ENCODE measurements at places on chromosomes 6 and 20. TPM values are rescaled to one million over a fixed set of nuclear protein-coding genes. Genes with fewer than 3 reads are reported as not detected.

The TRIM40 gene
- total RNA-seq, result not detected

The MTFR2 gene
- total RNA-seq, result 2.0 TPM

The TGM3 gene
- 0.05 TPM for total RNA-seq

DNA sequence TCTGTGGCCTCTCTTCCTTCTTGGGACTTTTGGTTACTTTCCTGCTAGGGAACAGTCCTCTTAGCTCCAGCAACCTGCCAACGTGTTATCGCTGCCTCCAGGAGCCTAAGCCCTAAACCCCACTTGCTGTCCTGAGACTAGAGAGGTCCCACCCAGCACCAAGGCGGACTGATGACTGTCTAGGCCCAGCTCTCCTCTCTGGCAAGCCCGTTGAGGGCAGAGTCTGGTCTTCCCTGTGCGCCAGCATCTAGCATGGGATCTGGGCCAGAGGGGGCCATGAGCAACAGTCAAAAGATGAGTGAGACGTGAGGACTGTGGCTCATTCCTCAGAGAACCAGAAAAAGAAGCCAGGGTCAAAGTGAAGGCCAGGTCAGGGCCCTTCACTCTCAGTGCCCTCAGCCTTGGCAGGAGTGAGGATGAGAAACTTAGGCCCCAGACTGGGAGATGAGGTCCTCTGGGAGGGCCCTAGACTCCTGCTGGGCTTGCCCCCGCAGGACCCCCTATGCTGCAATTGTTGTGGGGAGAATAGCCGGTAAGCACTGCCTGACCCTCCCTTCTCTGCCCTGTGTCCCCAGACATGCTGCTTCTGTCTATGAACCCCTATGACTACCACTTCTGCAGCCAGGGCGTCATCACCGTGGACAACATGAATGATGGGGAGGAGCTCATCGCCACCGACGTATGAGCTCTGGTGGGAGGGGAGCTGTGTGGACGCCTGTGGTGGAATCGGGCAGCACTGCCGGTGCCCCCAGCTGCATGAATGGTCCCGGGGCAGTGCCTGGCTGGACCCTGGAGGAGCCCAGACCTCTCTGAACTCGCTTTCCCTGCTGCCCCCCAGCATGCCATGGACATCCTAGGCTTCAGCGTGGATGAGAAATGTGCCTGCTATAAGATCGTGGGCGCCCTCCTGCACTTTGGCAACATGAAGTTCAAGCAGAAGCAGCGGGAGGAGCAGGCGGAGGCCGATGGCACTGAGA lies 30.9 kb downstream of the MYH7B start:
- ATAC-seq, result no peak

The CDC5L gene
- total RNA-seq, result 27.6 TPM

The STMND1 gene
- not detected for total RNA-seq

DNA sequence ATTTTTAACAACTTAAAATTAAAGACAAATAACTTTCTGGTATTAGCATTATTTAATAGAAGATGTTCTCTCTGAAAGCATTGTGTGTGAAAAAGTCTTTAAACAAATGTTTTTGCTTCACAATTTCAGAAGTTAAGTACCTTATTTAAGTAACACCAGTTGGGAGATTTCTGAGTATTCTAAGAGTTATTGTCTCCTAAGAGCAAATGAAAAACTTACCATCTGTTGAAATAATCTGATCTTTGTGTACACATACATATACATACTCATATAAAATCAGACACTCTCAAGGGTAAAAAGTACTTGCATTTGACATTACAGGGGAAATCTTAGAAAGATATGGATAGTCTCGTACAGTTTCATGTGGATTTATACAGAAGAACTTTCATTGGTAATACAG lies 2.4 kb downstream of the BTBD3 start:
- no peak for ATAC-seq

The ENPP1 gene
- total RNA-seq, result 2.4 TPM

The GSTA3 gene
- total RNA-seq, result not detected

GRCh38 chr6:128464790-128465189 lies 55.6 kb downstream of the PTPRK start:
- no peak for ATAC-seq

DNA sequence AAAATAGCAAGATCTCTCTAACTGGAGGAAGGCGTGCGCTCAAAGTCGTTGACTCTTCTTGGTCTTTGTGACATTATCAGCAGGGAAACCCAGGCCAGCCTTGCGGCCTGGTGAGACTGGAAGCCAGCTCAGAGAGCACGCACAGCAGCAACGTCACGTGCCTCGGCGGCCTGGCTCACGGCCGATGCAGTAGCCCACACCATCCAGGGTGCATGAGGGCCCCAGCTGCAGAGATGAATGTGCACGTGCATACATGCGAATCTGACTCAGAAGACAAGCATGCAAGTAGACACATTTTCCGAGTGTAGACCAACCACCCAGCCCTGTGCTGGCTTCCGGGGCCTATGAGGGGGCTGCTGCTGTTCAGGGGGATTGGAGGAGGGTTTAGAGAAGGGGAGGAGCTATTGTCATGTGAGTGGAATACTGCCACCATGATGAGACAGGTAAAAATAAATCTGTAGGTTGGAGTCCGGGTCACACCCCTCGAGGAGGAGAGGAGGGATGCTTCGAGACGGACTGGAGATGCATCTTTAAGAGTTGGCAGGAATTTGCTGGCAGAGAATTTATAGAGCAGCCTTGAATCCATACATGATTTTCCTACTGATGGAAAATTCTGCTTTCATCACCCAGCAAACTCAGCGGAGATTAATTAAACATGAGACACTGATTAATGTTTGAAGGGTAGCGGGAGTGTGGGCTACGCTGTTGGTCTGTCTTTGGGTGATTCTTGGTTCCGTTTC lies 388.2 kb downstream of the CDH4 start:
- peak; percentile 16 for ATAC-seq

- ATAC-seq, result no peak
Observed at GRCh38 chr20:10741060-10741459, 67.3 kb upstream of the JAG1 start.

The LRRC1 gene
- 8.2 TPM for total RNA-seq

The LY6G6F gene
- not detected for total RNA-seq

The ADGRF5 gene
- 0.38 TPM for total RNA-seq

DNA sequence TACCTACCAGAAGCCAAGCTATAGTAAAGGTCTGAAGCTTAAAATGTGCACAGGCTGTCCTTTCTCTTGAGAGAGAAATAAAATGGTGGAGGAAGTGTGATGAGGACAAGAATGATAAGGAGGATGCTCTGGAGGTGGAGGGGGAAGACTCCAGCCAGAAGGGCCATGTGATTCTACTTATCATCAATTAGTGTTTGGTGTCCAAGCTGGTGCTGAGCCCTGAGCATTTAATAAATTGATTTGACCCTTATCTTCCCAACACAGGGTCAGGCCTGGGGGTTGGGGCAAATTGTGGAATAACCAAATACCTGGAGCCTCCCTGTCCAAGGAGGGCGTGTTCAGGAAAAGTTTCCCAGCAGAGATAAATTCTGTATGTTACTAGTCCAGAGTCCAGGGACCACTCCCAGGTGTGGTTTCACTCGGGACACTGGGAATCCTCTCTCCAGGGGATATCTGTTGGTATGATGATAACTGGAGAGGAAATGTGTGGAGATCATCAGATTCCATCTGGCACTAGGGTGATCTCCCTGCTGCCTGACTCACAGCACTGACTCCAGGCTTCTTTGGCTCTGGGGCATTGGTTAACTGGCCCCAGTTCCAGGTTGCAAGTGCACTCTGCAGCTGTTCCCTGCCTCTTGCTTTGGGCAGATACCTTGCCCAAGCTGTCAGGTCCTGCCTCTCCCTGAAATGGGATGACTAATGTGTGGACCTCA lies 3.8 kb upstream of the MYBL2 start:
- ATAC-seq, result peak; percentile 67

DNA sequence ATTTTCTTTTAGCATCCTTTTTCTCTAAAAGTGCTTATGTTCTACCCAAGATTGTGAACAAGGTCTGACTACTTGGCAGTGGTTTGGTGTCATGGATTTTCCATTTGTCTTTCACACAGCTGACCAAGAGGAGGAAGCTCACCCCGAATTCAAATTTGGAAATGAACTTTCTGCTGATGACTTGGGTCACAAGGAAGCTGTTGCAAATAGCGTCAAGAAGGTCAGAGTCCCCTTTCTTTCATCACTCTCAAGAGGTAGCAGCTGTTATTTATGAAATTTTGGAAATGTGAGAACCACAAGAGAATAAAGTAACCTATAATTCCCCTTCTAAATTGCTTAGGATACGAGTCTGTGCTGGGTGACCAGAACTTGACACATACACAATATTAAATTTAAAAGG lies 113.0 kb upstream of the LAMP5 start:
- ATAC-seq, result no peak

- no peak for ATAC-seq
Observed at GRCh38 chr6:6717953-6718352, 129.4 kb downstream of the LY86 start.

DNA sequence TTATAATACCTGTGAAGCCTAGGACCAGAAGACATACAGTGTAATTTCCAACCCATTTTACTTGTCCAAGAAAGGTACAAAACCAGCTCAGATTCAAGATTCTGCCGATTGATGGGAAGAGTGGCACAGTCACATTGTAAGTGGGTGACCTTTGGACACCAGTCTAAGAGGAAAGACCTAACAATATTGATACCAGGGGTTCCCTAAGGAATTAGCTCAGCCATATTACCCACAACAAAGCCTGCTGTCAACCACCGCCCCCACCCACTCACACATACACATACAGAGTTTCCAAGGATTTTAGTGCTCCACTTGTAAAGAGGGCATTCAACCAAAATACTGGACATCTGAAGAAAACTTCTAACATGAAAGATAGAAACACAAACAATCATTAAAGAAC lies 27.9 kb upstream of the TMEM181 start:
- ATAC-seq, result no peak

GRCh38 chr20:44537993-44538392 lies 16.1 kb upstream of the SERINC3 start:
- no peak for ATAC-seq

The GLYATL3 gene
- total RNA-seq, result not detected

The SLC17A3 gene
- total RNA-seq, result not detected

The CEP85L gene
- total RNA-seq, result 17.3 TPM

DNA sequence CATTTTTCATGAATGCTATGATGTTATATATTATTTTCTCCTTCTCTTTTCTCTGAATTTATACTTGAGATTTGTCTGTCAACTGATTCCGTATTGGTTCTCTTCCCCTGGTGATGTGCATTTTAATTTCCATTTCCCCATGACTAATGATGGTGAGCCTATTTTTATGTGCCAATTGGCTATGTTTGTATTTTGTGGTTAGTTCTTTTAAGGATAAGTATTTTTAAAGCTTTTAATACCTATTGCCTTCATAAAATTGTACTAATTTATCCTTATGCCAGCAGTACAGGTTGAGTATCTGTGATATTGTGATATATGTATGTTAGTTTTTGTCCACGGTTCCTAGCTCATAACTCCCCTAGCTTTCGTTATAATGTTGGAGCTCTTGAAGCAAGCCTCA lies 2.8 kb downstream of the POLH start:
- ATAC-seq, result no peak

- ATAC-seq, result no peak
Observed at GRCh38 chr6:26152226-26153101, 65.2 kb downstream of the HFE start.

GRCh38 chr20:59723607-59724456 lies 119.5 kb downstream of the PHACTR3 start:
- no peak for ATAC-seq

All from motor neuron (in vitro differentiated cells).